ENCODE measurements at places on chromosomes 5 and 9.

- DNase-seq, result no peak
Observed at GRCh38 chr9:93532141-93532540, 44.2 kb upstream of the PHF2 start.

DNA sequence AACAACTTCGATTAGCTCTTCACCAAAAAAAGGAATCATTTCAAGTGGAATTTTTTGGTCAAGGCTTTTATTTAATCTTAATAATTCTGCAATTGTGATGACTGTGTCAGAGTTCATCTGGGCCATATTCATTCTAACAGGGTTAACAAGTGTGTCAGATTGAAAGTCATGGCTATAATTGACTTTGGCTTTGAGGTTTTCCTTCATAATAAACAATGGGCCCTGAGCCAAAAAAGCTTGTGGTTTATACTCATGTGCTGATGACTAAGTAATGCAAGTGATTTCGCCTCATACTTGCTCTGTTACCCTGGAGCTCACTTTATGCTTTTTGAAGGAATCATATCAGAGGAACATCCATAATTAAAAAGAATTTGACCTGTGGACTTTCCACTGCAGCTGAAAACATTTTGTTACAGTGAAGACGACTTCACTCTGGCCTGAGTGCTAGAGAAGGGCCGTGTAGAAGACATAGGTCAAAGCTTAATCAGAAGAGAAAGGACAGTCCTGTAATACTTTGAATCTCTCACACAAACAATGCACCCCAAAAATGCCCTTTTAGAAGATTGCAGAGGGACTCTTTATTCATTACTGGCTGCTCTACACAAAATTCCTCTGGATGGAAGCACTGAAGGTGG lies 101.7 kb downstream of the GDNF start:
- peak; percentile 10 for DNase-seq

DNA sequence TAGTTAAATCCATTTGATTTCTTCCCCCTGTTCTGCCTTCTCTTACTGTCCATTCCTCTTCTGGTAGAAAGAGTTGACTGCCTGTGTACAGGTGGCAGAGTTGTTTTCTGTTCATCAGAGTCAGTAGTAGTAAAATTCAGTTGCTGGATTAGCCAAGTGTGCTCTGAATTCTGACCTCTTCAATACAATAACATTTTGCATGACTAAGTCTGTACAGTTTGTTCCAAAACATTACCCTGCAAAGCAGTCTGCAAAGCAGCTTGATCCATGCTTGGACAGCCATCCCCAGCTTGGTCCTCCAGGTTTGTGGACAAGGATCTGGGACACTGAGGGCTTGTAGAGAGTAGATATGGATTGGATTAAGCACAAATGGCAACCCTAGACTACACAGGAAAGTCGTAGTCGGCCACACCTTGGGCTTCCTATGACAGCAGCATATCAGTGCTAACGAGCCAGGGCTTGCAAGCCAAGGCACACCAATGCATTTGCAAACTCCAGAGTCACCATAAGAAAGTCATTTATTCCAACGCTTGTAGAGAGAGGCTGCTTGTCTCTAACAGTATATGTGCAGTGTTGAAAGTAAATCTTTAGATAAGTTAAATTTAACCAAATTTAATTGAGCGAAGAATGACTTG lies 25.2 kb downstream of the IL12B start:
- DNase-seq, result no peak

DNA sequence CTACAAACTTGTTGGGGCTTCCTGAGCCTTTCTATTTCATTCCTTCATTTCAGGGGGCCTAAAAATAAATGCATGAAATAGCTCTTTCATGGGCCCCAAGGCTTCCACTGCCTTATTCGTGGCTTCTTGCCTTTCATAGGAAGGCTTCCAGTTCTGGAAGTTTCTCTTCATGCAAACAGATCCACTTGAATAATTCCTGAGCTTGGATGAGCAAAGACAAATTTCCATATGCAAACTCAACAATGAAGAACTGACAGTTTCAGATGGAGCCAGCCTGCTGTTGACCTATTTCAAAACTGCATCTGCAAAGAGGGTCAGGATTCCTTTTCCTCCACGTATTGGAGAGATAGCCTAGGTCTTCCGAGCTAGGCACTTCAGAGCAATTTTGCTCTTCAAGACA lies 142.1 kb downstream of the MLLT3 start:
- DNase-seq, result no peak

GRCh38 chr5:34803974-34804732 lies 34.8 kb upstream of the TTC23L start:
- no peak for DNase-seq

- DNase-seq, result no peak
Observed at GRCh38 chr9:111076519-111076918, 38.2 kb upstream of the LPAR1 start.

DNA sequence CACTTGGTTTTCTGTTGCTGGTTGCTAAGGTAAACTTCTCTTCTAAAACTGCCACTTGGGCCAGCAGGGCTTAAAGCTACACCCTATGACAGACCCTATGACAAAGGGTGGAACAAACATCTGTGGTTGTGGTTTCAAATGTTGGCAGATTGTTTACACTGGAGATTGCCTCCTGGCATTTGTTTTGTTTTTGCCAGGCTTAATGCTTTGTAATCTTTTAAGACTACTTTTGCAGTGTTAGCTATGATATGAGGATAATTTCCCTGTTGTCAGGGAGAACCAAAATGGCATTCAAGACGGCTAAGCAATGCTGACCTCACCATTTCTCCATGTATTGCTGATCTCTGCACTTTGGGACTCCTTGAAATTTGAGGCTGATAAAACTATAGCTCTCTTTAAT lies 50.3 kb downstream of the MAMDC2 start:
- DNase-seq, result no peak

- no peak for DNase-seq
Observed at GRCh38 chr5:68431601-68432337, 216.2 kb downstream of the PIK3R1 start.

- DNase-seq, result no peak
Observed at GRCh38 chr5:1772634-1773033, 27.0 kb downstream of the MRPL36 start.

GRCh38 chr5:159486836-159487235 lies 156.5 kb upstream of the IL12B start:
- DNase-seq, result no peak

- no peak for DNase-seq
Observed at GRCh38 chr5:35129276-35129675, 81.5 kb upstream of the AGXT2 start.

- DNase-seq, result no peak
Observed at GRCh38 chr5:59130431-59130830, 547.6 kb downstream of the RAB3C start.

DNA sequence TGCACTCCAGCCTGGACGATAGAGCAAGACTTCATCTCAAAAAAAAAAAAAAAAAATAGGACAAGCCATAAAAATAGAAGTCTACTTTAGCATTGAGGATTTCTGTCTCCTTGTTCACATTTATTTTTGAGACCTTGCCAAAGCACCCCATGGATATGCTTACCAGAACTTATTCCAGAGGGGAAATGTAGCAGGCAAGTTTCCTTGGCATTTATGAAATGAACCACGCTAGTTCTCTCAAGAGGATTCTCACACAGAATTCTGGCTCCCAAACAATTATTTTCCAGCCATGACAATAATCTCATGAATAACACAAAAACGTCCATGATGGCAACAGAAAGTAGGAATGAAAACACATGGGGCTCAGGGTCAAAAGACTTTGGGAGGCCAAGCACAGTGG lies 23.4 kb upstream of the GPX8 start:
- DNase-seq, result no peak

- no peak for DNase-seq
Observed at GRCh38 chr5:84718377-84718776, 333.7 kb upstream of the EDIL3 start.

GRCh38 chr9:92496396-92497176 lies 14.3 kb upstream of the ASPN start:
- no peak for DNase-seq

DNA sequence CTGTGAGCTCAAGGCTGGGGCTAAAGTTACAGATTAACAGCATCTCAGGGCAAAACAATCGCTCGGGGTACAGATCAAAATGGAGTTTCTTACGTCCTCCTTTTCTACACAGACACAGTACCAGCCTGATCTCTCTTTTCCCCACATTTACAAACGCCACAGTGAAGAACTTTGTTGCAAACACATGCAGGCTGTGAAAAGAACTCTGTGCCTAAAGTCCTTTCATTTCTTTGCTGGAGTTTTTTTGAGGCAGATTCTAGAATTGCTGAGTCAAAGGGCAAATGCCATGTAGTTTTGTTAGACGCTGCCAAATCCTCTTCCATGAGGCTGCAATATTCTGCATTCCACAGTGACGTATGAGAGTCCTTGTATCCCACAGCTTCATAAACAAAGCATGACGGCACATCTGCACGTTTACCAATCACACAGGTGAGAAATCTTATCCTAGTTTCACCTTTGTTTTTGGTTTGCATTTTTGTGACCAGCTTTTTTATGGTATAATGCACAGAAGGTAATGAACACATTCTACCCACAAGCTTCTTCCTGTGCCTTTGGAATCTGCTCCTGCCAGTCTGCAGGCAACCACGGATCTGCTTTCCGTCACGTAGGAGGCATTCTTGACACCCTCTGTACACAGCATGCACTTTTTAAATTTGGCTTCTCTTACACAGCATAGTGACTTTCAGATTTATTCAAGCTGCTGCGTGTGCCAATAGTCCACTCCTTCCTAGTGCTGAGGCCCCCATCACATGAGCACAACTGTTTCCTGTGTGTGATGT lies 44.6 kb upstream of the LPCAT1 start:
- no peak for DNase-seq

DNA sequence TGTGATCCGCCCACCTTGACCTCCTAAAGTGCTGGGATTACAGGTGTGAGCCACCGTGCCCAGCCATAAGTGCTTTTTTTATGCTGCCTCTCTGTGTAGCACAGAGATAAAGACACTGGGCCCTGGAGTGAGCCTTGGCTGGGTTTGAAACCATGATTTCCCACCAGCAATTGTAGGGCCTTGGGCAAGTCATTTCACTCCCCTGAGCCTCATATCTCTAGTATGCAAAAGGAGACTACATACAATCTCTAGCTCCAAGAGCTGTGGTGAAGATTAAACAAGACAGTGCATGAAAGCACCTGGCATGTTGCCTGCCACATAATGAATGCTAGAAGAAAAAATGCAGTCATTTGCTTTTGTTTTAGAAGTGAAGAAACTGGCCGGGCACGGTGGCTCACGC lies 3.9 kb downstream of the FABP6 start:
- DNase-seq, result no peak

DNA sequence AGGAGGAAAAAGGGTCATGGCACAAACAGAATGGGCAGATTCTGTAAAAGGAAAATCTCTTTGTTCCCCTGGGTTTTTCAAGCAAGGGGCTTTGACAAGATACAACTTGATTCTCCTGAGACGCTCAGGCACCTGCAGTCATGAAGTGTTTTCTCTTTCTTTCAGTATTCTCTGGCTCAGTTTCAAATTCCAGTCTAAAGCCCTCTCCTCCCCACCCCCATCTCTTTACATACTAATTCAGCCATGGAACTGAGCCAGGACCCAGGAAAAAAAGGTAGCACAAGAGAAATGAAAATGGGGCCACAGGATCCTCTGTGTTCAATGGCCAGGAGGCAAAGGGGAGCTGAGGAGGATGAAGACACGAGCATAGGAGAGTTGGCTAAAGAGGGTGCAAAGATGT lies 408.4 kb downstream of the SPOCK1 start:
- DNase-seq, result no peak

DNA sequence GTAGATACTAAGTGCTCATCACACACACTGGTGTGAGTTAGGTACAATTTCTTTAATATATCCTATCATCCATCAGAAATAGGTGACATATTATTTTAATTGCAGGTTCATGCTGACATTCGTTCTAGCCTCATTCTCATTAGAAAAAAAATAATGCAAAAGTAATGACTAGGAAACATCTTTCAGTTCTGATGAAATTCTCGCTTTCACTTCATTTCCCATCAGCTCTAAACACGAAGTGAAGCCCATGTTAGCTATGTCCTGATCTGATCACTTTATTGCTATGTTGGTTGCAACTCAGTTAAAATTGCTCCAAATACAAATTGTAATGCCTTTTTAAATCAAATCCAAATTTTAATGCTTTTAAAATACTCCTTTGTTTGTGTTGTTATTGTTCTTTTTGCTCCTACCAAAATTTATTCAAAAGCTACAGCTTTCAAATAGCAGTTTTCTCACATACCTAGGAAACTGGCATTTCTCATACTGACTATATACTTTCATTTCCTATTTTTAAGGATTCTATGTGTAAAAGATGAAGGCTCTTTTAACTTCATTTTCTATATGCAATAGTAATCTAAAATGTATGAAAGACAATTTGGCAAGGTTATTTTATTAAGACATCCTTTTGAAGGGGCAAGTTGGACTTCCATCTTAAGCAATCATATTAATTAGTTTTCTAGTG lies 1237.8 kb upstream of the ACO1 start:
- no peak for DNase-seq

GRCh38 chr9:1879501-1879900 lies 135.6 kb upstream of the SMARCA2 start:
- DNase-seq, result no peak

DNA sequence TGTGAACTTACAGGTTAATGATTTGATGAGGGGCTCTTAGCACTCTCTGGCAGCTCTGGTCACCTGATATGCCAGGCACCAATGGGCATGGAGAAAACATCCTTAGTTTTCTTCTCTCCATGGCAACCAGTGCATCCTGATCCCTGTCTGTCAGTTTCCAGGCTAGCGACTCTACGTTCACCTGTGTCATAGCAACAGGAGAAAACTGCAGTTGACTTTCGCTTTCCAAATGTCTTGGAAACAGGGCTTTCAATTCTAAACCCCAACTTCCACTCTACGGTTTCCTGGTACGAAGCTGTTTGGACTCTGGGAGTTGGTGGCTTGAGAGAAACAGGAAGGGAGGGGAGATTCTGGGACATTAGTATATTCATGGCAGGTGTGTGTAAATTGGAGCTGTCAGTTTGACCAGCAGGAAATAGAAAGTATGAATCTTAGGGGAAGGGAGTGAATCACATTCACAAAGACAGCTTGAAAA lies 74.4 kb downstream of the SLC28A3 start:
- DNase-seq, result no peak

- DNase-seq, result no peak
Observed at GRCh38 chr5:160475864-160476438, 54.3 kb downstream of the PTTG1 start.

DNA sequence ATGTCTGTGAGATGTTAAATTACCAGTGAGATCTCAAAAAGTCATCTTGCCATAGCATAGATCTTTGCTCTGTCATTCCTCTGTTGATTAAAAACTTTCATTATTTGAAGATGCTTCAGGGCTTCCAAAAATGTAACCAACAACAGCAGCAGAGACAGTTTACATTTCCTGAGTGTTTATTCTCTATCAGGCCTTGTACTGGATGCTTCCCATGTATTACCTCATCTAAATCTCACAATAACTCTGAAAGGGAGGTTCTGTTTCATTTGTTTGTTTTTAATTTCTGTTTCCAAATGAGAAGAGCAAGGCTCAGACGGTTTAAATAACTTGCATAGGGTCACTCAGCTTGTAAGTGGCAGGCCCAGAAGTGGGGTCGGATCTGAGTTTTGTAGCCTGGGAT lies 45.2 kb downstream of the MRRF start:
- DNase-seq, result no peak

GRCh38 chr9:89312222-89312571 lies 1.2 kb downstream of the CKS2 start:
- DNase-seq, result no peak

GRCh38 chr9:132698989-132699388 lies 28.7 kb downstream of the GTF3C4 start:
- DNase-seq, result no peak

- DNase-seq, result no peak
Observed at GRCh38 chr9:92618633-92619225, 51.2 kb downstream of the IPPK start.

GRCh38 chr9:94644543-94644942 lies 5.2 kb upstream of the FBP1 start:
- DNase-seq, result no peak

All from activated naive CD8-positive, alpha-beta T cell treated with anti-CD3 and anti-CD28 coated beads, Interleukin-2, amount 50 U/mL, for 24 hours (primary cell).